ENCODE measurements at places on chromosomes 7 and 10. TPM values are rescaled to one million over a fixed set of nuclear protein-coding genes. Genes with fewer than 3 reads are reported as not detected.

The HDAC9 gene
- polyA plus RNA-seq = 12.1 TPM

GRCh38 chr10:29598851-29599311 is 35.9 kb downstream of the SVIL start:
- DNase-seq = no peak

DNA sequence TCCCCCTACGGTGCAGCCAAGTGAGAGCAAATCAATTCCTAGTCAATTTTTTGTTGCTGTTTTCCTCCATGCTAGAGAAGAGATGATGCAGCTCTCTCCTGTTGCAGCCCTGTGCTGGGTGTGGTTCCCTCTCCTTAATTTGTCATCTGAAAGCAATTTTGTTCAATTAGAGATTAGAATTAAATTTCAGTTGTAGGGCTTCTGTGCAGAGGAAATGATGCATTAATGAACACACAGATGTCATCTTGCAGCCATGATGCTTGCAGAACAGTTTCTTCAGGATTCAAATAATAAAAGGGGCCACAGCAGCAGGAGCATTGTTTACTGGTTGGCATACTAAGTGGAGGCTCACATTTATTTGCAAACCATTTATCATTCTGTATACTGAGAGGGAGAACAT is 266.0 kb downstream of the AUTS2 start:
- no peak for DNase-seq

- DNase-seq = no peak
Measured at GRCh38 chr7:80124526-80125264, 9.9 kb upstream of the GNAI1 start.

DNA sequence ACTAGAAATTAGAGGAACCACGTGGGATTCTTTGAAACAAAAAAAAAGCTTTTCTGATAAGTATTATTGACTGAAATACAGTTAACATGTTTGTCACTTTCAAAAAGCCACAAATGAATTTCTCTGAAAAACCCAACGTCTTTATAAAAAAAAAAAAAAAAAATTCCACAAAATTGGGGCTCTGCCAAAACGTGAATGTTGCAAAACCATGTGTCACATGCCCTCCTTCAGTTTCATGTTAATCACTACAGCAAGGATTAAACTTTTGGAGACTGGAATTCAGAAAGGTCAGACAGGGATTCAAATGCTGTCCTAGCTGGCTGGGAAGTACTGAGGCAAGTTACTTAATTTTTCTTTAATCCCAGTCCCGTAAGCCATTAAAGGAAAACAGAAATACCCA is 278.0 kb upstream of the KLF14 start:
- DNase-seq = peak; percentile 72

DNA sequence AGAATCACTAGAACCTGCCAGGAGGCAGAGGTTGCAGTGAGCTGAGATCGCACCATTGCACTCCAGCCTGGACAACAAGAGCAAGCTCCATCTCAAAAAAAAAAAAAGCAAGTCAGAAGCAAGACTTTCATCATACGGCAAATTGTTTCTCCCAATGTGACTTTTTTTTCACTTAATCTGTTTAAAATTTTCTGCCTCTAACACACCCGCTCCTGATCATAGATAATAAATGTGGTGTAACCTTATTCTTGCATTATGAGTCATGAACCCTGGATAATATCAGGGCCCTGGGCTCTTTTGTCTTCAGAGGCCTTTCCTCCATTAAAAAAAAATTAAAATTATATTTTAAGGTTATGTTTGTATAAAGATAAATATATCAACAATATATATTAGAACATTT is 111.4 kb upstream of the JCAD start:
- DNase-seq = no peak

- DNase-seq = peak; percentile 75
Measured at GRCh38 chr7:134811765-134812164, 32.3 kb downstream of the CALD1 start.
